Glomerular endothelial cell (primary cell): ENCODE measurements at places on chromosomes 7 and 10.

DNA sequence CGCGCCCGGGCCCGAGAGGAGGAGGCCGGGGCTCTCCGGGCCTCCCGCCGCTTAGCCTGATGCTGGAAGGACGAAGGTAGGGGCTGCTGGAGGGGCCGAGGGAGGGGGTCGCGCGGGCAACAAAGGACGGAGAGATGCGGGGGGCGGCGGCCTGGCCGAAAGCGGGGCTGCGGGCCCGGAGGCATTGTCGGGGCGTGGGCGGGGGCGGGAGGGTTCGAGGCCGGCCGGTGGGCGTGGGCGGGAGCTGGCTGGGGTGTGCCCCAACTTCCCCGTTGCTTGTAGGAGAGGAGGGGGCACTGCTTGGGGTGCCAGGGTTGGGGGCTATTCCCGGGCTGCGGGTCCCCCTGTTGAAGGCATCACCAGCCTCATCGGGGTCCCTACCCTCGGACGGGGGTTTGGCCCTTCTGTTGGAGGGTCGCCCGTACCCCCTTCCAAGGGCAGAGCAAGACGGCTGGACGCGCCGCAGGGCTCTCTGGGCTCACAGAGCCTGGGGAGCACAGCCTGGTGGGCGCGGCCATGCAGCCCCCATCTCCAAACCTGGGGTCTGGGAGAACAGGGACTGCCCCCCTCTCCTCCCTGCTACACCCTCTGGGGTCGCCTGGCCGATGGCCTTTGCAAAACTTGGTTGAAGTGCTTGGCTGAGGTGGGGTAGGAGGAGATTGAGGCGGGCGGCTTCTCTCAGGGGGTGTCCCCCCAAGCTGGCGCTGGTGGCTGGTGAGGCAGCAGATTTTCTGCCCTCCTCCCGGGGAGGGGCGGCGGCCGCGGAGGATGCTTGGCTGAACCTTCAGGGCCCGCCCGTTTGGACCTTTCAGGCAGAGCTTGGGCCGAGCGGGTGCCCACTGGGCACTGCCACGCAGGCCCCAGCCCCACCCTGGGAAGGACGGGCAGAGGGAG is 699 bp downstream of the CLIP2 start:
- no peak for DNase-seq

DNA sequence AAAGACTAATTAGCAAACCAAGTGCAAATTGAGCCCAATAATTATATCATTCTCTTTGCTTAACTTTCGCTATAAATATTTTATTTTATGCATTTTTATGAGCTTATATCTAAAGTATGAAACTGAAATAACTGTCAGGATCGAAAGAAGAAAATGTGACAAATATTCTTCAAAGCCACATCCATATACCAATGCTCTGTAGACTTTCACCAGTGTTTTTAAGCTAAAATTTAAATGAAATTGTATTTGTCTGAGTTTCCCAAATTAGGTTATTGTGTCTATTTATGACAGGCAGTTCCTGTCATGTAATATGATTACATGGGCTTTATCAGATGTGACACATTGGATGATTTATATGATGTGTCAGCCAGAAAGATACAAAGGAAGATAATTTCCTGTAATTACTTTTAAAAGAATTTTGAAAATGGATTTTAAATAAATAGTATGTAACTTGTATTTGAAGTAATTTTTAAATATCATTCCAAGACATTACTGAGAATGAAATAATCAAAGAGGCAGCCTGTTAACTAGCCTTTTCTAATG is 317.9 kb upstream of the KLF6 start:
- no peak for DNase-seq

- no peak for DNase-seq
Measured at GRCh38 chr7:94244760-94245159, 149.9 kb upstream of the COL1A2 start.

DNA sequence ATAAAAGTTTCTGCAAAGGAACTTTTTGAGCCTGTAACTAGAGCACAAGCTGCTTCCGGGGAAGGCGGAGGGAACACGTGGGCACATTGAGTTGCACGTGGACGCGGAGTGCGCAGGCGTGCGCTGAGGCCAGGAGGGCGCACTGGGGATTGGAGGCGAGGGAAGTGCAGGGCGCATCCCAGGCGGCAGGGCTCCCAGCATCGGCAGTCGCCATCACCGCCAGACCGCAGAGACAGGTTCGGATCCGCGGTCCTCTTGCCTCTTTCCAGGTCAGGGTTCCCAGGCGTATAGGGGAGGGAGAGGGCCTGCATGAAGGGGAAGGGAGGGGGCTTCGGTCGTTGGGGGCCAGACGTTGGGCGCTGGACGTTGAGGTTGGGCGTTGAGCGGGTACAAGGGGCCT is at the start of gene TDRD1:
TDRD1 (plus strand) TSS at position 206 of the 400 bp plus-strand sequence. CDS start 8,479 bp downstream, outside the sequence.
- no peak for DNase-seq

DNA sequence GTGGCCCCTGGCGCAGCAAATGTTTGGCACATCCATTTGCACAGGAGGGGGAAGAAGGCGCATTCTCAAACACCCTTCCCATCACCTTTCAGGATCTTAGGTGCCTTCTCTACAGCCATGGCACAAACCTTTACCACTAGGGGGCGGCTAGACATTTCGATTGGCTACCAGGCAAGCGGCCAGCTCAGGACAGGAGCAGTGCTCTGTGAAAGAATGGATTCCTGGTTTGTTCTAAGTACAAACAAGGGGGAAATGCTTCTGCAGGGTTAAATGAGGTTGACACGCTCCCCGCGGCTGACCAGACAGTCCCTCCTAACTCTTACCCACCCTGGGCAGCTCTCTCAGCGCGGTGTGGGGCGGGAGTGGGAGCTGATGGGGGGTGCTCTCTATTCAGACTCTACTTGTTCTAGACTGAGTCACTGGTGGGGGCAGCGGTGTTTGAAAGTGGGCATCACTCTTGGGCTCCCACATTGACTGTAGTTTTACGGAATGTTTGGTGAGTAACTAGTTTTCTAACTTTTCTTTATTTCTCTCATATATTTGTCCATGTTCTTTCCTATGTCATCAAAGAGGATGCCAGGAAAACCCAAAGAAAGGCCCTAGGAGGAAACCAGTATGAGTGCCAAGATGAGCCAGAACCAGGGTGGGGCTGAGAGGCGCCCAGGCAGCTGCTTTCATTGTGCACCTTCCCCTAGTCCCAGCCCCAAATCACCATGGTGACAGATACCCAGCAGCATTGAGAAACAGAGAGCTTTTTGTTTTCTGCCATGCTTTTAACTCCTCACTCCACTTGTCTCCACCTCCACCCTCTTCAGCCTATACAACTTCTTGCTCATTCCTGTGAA is 61.4 kb upstream of the GPR158 start:
- DNase-seq, result peak; percentile 23

DNA sequence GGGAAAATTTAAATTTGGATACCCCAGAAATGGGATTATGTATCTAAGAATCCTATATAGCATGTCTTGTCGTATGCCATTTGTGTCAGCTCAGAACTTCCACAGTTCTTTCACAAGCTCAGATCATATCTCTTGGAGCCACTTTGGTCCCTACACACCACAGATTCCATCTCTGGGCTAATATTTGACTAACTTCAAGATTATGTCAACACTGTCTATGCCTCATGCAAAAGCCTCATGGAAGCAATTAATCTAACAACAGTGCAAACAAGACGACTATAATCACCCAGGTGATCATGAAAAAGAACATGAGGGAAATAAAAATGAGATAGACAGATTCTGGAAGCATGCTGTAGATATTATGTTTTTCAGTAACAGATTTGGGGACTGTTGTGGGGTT is 189.1 kb downstream of the LRRTM3 start:
- DNase-seq, result no peak

DNA sequence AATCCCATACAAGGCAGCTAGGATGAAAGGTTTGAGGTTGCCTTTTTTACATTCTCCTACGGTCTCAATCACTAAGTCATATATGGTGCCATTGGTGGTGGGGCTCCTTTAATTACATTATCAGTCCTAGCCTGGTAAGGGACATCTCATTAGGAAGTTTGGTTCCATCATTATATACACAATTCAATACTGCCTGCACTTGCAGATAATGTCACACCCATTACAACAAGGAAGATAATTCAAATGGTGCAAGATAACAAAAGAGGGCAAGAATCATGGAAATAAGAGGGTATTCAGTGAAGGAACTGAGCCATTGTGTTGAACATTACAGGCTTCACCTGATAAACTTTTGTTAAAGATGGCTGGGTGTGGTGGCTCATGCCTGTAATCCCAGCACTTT is 1.7 kb upstream of the TMEM248 start:
- DNase-seq, result no peak

GRCh38 chr10:20972925-20973324 is 75.8 kb upstream of the NEBL start:
- DNase-seq, result no peak

GRCh38 chr7:75996476-75996875 is 2.1 kb upstream of the TMEM120A start:
- DNase-seq, result no peak

GRCh38 chr7:106163257-106163656 is 51.1 kb upstream of the SYPL1 start:
- no peak for DNase-seq

DNA sequence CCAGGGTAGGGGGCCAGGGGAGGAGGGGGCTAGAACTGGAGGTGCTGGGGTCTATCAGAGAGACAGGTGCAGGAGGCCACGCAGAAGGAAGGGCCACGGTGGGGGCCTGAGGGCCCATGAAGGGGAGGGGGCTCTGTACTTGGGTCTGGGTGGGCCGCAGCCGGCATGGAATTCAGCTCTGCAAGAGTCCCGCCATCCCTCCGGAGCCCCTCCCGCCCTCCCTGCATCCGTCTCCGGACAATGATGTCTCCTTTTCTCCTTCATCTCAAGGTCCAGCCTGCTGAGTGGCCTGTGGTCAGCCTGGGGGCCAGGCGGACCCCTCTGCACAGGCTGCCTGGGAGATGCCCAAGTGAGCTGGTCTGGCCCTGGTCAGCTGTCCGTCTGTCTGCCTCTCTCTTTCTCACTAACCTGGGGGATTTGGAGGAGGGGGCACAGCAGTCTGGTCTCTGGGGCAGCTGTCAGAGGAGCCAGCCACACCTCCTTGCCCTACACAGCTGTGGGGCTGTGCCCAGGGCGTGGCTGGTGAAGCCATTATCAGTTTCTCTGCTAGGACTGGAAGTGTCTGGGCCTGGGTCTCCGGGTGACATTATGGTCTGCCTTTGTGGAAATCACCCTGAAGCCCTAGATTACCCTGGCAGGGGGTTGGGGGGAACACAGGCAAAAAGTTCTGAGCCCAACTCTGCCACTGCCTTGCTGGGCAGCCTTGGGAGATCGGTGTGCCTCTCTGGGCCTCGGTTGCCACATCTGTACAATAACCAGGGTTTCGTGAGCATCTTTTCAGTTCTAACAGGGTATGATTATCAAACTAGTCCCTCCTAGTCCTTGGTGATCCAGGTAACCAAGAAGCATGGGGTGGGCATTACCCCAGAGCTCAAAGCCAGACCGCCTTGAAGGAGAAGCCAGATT is 19.0 kb upstream of the HSPB1 start:
- DNase-seq, result no peak

DNA sequence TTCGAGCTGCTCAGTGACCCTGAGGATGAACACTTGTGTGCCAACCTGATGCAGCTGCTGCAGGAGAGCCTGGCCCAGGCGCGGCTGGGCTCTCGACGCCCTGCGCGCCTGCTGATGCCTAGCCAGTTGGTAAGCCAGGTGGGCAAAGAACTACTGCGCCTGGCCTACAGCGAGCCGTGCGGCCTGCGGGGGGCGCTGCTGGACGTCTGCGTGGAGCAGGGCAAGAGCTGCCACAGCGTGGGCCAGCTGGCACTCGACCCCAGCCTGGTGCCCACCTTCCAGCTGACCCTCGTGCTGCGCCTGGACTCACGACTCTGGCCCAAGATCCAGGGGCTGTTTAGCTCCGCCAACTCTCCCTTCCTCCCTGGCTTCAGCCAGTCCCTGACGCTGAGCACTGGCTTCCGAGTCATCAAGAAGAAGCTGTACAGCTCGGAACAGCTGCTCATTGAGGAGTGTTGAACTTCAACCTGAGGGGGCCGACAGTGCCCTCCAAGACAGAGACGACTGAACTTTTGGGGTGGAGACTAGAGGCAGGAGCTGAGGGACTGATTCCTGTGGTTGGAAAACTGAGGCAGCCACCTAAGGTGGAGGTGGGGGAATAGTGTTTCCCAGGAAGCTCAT is 1.1 kb downstream of the DDIT4 start:
- DNase-seq, result no peak

DNA sequence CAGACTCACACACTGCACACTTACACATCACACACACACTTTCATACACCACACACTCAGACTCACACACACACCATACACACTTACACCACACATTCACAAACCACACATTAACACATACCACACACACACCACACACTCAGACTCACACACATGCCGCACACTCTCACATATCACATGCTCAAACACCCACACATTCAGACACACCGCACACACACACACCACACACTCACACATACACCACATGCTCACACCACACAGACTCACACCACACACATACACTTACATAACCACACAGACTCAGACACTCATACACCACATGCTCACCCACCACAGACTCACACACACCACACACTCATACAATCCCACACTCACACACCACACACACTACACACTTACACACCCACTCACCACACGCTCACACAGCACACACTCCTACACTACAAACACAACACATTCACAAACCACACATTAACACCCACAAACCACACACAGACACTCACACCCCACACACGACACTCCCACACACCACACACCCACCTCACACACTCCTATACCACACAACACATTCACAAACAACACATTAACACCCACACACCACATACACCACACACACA is 125.4 kb downstream of the EVX1 start:
- no peak for DNase-seq

DNA sequence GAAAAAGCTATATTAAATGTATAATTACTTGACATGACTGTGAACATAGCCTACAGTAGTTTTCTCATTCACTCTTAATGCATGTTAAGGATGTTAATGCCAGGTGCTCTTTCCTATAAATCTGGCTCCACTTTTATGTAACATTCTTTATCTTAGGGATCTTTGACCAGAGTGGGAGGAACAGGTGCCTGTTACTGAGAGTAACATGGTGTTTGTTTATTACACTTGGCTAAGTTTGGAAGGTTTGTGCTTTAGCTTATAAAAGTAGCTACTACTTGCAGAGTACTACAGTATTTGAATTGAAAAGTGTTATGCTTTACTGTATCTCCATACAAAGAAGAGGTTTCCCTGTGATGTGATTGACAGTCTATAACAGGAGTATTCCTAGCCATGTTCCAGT is 183.4 kb downstream of the DYNC1I1 start:
- DNase-seq, result no peak

DNA sequence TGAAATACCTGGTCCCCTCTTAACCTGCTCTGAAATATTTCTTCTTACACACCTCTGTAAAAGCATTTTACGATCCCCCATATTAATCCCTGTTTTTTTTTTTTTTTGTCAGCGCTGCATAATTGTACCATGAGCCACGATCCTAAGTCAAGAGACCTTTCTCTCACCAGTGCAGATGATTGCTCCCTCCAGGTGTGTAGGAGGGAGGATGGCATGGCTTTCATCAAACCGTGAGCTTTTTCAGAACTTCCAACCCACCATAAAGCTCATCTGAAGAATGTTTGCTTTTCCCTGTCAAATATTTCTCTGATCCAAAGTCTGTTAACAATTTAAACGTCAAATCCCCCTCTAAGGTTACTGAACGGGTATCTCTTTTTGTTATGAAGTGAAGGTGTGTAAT is 28.2 kb upstream of the SEPHS1 start:
- no peak for DNase-seq
